ENCODE measurements at places on chromosomes 12 and 14.
A peak's percentile ranks its signal among the peaks of the same experiment; 100 is the strongest.

DNA sequence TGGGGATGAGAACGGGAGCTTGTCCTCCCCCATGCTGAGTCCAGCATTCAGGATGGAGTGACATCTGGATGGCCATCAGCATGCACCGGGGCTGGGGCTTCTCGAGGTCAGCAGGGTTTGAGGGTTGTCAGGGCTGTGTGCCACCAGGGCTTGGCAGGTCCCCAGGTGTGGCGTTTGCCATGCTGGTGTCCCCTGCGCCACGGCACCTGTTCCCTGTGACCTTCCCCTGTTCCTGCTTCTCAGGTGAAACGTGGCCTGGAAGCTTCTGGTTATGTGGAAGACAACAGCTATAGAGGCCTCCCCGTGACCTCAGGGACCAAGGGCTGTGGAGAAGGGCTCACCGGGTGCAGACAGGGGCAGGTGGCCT is 152.4 kb downstream of the KIF26A start:
- no peak for DNase-seq

DNA sequence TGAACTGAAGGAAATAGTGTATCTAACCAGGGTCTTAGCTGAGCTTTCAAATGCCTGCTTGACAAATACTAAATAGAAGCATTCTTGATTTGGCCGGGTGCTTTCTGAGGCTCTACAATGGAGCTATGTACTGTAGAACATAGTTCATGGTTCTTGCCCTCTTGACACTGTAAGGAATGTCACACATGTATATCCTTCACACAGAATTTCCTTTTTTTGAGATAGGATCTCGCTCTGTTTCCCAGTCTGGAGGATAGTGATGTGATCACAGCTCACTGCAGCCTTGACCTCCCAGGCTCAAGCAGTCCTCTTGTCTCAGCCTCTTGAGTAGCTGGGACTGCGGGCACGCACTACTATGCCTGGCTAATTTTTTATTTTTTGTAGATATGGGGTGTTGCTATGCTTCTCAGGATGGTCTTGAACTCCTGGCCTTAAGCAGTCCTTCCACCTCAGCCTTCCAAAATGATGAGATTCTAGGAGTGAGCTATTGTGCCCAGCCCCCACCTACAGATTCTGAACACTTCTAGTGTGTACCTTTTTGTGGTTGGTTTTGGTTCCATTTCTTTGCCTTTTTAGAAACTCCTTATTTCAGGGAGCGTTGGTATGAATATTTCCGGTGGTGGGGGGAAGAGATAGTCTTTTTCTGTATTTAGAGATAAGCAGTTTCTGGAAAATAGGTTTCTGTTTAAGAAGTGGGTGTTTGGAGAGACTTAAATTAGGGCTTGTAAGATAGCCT is 4.2 kb downstream of the MLXIP start:
- DNase-seq: no peak

DNA sequence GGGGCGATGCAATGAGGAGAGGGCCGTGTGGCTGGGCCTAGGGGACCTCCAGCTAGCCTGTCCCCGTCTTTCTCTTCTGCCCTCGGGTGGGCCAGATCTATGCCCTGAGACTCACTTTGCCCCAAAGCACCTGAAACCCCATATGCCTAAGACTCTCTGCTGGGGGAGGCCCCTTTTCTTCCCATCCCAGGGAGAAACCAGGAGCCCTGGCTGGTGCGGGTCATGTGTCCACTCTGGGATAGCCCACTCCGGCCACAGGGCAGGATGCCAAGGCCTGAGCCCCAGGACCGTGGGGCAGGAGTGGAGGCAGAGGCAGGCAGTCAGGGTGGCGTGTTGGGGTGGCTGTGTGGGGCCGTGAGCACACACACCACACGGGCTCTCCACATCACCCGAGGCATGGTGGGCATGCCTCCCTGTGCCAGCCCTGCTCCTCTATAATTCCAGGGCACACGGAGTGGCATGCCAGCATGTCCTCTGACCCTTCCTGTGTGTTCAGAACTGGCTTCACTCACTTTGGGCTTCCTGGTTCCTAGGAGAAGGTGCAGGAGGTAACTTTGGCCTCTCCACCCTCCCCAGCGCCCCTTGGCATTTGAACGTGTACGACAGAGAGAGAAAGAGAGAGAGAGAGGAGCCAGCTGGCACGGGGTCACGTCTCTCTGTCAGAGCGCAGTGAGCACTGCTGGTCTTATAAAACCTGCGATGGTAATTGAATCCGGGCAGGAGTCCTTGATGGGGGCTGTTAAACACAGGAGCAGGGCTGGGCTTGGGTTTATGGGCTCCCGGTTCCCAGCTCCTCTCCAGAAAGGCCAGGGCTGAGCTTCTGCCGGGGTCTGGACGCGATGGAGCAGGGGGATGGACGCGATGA is 144.2 kb downstream of the KIF26A start:
- DNase-seq: no peak

GRCh38 chr14:104966981-104967385 is 11.2 kb downstream of the AHNAK2 start:
- no peak for DNase-seq

- DNase-seq: no peak
Measured at GRCh38 chr12:41362510-41362909, 174.4 kb downstream of the PDZRN4 start.

GRCh38 chr12:103850429-103850828 is 9.4 kb upstream of the NT5DC3 start:
- DNase-seq: no peak

DNA sequence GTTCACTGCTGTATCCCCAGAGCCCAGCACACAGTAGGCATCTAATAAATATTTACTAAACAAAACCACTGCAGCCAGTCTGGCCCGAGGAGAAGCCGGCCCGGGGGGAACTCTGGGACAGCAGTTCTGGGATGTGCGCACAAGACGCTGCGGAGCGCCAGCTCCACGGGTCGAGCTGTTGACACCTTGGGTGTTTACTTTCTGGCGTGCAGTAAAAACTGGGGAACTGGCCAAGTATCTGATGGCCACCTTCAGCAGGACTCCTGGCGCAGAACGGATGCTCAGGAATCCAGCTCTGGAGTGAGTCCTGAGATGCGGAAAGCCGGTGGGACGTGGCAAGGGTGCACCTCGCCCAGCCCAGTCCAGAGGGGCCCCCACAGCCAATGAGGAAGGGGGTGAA is 65.6 kb downstream of the NCOR2 start:
- DNase-seq: no peak

DNA sequence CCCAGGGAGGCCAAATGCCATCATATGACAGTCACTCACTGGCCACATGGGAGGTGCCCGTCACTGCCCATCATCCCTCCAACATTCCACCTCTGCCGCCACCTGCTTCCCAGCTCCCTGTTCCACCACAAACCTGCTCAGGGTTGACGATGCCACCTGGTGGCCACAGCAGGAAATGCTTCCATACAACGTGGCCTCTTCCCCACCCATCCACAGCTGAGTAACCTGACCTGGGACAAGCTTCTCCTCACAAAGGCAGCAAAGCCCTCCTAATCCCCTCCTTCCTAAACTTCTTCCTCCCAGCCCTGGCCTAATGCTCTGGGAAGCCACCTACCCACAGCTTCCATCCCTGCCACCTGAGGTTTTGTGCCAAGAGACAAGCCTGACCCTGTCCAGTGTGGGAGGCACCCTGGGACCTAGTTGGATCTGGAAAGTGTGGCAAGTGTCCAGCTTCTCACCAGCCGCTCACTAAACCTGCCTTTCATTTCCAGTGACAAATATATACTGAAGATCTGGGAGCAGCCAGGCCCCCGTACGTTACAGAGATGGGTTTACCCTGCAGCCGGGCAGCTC is 4.3 kb downstream of the DEGS2 start:
- no peak for DNase-seq

DNA sequence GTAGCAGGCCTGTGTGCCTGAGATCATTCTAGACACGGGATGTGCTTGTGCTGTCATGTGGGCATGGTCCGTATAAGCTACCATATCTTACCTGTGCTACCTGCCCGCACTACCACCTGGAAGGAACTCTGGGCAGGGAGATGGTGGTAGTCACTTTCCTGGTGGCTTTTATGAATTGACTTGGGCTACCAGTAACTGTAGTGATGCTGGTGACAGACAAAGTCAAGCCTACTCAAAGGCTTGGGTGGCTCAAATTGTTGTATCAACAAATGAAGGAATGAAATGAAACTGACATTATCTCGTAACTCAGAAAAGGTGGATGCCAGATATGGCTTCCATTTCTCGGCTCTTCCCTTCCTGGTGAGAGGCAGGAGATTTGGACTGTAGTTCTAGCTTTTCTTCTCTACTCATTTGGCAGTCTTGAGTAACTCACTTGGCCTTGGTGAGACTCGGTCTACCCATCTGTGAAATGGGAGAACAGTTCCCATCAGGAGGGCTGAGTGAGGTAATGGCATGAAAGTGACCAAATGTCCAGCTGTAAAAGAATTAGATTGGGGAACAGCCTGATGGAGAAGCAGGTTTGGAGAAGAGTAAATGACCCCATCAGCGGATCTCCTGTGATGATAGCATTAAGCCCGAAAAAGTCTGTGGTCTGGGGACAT is 81.3 kb downstream of the NOS1 start:
- no peak for DNase-seq

DNA sequence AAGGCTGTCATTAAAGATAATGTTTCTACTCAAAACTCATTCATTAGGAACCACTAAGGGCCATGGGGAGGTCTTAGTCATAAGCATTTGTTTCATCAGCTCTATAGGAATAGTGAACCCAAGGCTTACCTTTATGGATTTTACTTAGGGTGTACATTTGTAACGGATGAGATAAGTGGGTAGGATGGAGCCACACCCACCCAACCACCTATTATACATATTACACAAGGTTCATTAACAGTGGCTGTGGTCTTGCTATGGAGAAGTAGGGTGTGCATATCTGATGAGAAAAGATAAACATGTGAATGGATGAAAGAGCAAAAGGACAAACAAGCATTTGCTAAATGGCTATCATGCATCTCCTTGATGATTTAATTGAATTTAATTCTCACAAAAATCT is 39.6 kb upstream of the ITPR2 start:
- DNase-seq: no peak

- DNase-seq: peak; percentile 3
Measured at GRCh38 chr14:85122690-85123089, 407.3 kb upstream of the FLRT2 start.

GRCh38 chr14:76203086-76204001 is 51.6 kb downstream of the GPATCH2L start:
- no peak for DNase-seq

- DNase-seq: no peak
Measured at GRCh38 chr14:36713960-36714703, 52.5 kb downstream of the PAX9 start.

- DNase-seq: no peak
Measured at GRCh38 chr12:3205742-3206519, 128.8 kb downstream of the TSPAN9 start.

- no peak for DNase-seq
Measured at GRCh38 chr14:87434680-87435079, 558.3 kb downstream of the GALC start.

GRCh38 chr14:90136904-90137303 is 75.1 kb downstream of the KCNK13 start:
- no peak for DNase-seq

GRCh38 chr14:51663783-51664326 is 12.1 kb downstream of the FRMD6 start:
- no peak for DNase-seq

- DNase-seq: no peak
Measured at GRCh38 chr12:112236386-112236785, 111.0 kb downstream of the TRAFD1 start.

DNA sequence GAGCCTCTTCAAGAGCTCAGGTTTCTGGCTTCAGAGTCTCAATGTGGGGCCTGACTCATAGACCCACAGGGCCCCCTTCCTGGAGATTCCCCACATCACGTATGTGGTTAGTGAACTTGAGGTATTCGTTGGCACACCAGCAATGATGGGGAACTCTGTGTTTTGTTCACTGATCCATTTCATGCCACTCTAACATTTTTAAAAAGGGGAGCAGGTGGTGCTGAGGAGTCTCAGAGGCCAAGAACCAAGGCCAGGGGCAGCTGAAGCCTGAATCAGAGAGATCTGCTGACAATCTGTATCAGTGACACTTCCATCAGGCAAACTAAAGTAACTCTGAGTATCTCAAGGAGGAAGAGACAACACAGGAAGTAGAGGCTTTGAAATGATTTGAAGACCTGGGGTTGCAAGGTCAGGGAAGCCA is 323.4 kb downstream of the VRK1 start:
- no peak for DNase-seq

DNA sequence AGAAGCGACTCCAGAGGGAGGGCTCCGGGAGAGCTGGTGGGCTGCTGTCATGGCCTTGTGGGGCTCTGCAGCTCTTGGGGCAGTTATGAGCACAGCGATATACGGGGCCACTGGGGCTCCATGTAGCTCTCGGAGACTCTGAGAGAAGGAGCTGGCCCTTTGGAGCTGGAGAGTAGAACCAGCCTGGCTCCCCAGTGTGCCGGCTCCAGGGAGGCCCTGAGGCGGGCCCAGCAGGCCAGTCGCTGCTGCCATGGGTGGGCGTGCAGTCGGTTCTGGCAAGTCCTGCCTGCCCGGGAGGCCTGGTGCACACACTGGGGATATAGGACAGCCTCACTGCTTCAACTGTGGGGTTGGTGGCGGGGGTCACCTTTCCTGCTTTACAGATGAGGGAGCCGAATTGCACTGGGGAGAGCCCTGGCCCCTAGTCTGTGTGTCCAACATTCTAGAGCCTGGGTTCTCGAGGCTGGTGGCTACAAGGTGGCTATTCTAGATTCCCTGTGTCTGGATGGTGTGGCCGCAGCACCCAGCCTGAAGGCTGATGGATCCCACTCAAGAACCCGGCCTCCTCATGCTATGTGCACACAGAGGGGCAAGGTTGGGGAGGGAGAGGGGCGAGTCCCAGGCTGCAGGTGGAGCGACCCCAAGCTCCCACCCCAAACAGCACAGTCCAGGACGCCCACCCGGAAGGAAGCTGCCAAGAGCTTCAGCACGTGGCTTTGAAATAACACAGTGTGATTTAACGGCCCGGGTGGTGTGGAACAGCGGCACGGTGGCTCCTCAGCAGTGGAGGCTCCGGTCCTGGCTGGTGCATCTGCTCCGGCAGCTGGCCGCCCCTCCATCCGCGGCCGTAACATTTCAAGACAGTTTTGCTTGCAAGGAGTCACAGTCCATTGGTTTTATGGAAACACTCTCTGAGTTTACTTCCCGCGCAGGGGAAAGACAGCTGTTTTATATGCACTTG is 188.3 kb upstream of the C14orf180 start:
- DNase-seq: no peak

GRCh38 chr12:82650627-82651337 is 35.9 kb upstream of the TMTC2 start:
- DNase-seq: no peak

GRCh38 chr12:28021704-28022103 is 49.2 kb upstream of the PTHLH start:
- no peak for DNase-seq

GRCh38 chr14:102138961-102139285 is 774 bp upstream of the WDR20 start:
- no peak for DNase-seq

Data from DMS153 (cell line).